ENCODE measurements at places on chromosomes 6 and 20. TPM values are rescaled to one million over a fixed set of nuclear protein-coding genes. Genes with fewer than 3 reads are reported as not detected.

The PACRG gene
- total RNA-seq: 2.3 TPM

The ULBP1 gene
- total RNA-seq: 1.1 TPM

The DOK5 gene
- total RNA-seq: not detected

The MAP7 gene
- 24.0 TPM for total RNA-seq

The SLC22A2 gene
- total RNA-seq: not detected

The FAM209B gene
- not detected for total RNA-seq

DNA sequence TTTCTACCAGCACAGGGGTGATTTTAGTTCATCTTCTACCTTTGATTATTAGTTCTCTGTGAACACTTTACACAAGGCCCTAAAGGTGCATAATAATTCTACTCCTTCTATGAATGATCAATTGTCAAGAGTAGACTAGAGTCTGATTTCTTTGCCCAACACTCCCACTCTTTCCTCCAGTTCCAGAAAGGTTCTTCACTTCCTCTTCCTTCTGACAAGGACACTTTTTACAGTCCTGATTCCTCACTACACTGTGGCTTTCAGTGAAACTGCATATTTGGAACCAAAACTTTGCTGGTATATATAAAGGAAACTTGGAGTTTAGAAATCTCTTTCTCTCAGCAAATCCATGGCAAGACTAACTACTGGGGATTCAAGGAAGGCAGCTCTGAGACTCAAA is 10.6 kb upstream of the RSPO3 start:
- no peak overlapping the region for H3K4me3 ChIP-seq
- H3K4me1 ChIP-seq: no peaks in the 10 kb centered on the region
- no peak for DNase-seq
- no peak overlapping the region for H3K27ac ChIP-seq

DNA sequence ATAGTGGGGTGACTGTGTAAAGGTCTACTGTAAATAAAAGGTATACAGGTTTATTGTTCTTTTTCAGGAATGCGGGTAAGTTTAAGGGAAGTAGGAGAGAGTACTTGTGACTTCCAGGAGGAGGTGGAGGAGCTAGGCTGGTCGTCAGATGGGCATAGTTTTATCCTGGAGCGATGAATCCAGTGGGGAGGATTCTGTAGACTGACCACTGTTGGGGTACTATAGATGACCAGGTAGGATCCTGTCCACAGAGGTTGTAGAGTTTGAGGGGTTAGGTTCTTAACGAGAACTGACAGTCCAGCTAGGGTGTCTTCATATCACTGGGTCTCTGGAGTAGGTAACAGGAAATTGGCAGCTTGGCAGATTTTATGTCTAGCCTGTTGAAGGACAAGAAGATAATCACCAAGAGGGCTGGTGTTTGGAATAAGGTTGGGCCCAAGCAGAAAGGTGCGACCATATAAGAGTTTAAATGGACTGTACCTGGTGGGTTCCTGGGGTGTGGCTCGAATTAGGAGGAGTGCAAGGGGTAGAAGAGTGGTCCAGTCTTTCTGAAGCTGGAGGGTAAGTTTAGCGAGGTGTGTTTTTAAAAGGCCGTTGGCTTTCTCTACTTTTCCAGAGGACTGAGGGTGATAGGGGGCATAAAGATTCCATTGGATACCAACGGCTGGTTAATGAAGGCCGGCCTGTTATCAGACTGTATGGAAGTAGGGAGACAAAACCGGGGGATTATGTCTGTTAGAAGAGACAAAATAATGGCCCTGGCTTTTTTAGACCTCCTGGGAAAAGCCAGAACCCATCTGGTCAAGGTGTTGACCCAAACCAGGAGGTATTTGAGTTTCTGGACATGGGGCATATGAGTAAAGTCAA is 751.3 kb upstream of the ADGRB3 start:
- no peak for DNase-seq
- H3K27me3 ChIP-seq: no peaks in the 10 kb centered on the region
- H3K4me3 ChIP-seq: no peak overlapping the region
- H3K36me3 ChIP-seq: no peaks in the 10 kb centered on the region

DNA sequence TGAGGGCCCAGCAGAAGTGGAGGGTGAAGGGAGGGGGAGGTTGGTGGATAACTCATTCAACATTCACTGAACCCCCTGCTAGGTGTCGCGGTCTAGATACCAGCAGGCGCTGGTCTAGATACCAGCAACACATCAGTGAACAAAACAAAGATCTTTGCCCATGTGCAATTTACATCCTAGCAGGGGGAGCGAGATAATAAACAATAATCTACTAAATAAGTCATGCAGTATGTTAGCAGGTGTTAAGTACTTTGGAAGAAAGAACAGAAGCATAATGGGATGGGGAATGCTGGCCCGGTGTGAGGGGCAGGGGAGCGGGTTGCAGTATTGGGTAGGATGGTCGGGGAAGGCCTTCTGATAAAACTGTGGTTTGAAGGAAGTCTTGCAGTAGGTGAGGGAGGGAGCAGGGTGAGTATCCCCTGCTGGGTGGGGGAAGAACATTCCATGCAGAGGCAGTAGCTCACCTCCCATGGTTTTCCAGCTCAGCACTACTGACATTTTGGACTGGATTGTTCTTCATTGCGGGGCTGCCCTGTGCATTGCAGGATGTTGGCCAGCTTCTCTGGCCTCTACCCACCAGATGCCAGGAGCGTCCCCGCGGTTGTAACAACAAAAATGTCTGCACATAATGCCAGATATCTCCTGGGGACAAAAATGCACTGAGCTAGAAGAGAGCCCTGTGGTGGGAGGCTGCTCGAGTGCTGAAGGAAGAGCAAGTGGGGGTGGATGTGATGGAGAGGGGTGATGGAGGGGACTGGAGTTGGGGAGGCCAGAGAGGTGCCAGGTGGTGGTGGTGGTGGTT is 117.3 kb downstream of the TOX2 start:
- H3K4me1 ChIP-seq: no peaks in the 10 kb centered on the region
- H3K4me3 ChIP-seq: no peak overlapping the region

- H3K4me3 ChIP-seq: no peak overlapping the region
- no peaks in the 10 kb centered on the region for H3K27me3 ChIP-seq
- DNase-seq: no peak
- peaks cover 45% of the 10 kb centered on the region for H3K4me1 ChIP-seq
Measured at GRCh38 chr20:43936805-43937204, 22.2 kb downstream of the TOX2 start.

GRCh38 chr6:14727494-14728395 is 518.1 kb upstream of the JARID2 start:
- H3K27ac ChIP-seq: peak overlapping the region; percentile 83
- H3K4me1 ChIP-seq: peaks cover 10% of the 10 kb centered on the region
- DNase-seq: peak; percentile 68
- H3K4me3 ChIP-seq: no peak overlapping the region
- H3K27me3 ChIP-seq: no peaks in the 10 kb centered on the region

GRCh38 chr6:157951828-157952227 is 29.8 kb upstream of the SYNJ2 start:
- no peaks in the 10 kb centered on the region for H3K4me1 ChIP-seq
- DNase-seq: no peak
- H3K36me3 ChIP-seq: no peaks in the 10 kb centered on the region
- H3K27ac ChIP-seq: no peak overlapping the region
- H3K4me3 ChIP-seq: no peak overlapping the region
- no peaks in the 10 kb centered on the region for H3K27me3 ChIP-seq

GRCh38 chr6:84467296-84467695 is 239.9 kb upstream of the CEP162 start:
- no peaks in the 10 kb centered on the region for H3K36me3 ChIP-seq
- H3K4me3 ChIP-seq: no peak overlapping the region
- H3K27ac ChIP-seq: no peak overlapping the region
- no peaks in the 10 kb centered on the region for H3K4me1 ChIP-seq
- H3K27me3 ChIP-seq: no peaks in the 10 kb centered on the region
- DNase-seq: no peak

DNA sequence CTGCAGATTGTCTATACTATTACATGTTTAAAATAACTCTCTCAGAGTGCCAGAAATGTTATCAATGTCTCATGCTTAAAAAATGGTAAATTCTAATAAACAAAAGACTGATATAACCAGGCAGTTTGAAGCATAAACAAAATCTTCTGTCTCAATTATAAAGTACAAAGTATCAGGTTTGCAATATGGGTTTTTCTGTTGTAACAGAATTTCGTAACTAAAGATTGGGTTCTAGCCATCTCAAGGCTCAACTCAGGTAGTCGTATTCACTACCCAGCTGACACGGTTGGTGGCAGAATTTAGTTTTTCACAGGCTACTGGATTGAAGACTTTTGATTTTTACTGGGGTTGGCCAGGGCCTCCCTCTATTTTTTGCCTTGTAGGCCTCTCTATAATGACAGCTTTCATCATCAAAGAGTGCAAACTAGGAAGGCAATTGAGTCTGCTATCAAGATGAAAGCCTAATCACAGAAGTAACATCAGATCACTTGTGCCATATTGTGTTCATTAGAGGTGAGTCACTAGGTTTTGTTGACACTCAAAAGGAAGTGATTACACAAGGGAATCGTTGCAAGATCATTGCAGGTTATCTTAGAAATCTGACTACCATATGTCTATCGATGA is 3.6 kb downstream of the CYP39A1 start:
- no peak overlapping the region for H3K27ac ChIP-seq
- H3K27me3 ChIP-seq: no peaks in the 10 kb centered on the region
- no peak overlapping the region for H3K4me3 ChIP-seq
- H3K4me1 ChIP-seq: no peaks in the 10 kb centered on the region
- no peaks in the 10 kb centered on the region for H3K36me3 ChIP-seq
- no peak for DNase-seq

DNA sequence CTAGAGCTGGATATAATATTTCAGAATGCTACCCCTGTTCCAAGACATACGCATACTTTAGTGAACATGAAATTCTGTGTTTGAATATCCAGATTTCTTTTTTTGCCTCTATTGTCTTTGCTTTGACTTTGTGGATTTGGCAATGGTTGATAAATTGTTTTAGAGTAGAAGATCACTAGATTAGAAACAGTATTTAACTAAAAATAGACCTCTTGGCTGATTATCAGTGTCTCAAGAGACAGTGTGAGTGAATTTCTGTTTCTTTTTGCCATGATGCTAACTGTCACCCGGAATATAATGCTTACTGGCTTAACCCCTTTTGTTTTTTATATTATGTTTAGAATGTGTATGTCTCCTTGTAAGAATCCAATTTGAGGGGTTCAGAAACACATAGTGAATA is 102.5 kb downstream of the PLCB1 start:
- H3K4me1 ChIP-seq: no peaks in the 10 kb centered on the region
- H3K27me3 ChIP-seq: no peaks in the 10 kb centered on the region
- H3K27ac ChIP-seq: no peak overlapping the region
- no peak overlapping the region for H3K4me3 ChIP-seq

DNA sequence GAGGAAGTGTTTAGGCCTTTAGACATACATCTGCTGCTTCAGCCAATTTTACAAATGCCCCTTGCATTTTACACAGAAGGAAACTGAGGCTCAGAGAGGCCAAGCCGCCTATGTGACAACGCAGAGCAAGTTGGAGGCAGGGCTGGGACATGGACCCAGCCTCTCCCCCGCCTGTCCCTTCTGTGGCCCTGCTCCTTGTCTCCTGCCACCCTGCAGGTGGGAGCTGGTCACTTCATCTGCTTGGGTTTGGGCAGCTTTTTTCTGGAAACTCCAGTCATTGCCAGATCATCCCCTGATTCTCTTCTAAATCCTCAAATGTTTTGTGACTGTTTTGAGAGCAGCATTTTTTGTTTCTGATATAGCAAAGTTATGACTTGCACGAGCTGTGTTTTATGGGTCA is 68.9 kb downstream of the DLGAP4 start:
- no peak overlapping the region for H3K27ac ChIP-seq
- H3K4me1 ChIP-seq: no peaks in the 10 kb centered on the region
- no peak overlapping the region for H3K4me3 ChIP-seq
- no peaks in the 10 kb centered on the region for H3K36me3 ChIP-seq

GRCh38 chr6:5151955-5152401 is 66.8 kb downstream of the PPP1R3G start:
- no peak overlapping the region for H3K27ac ChIP-seq
- H3K4me1 ChIP-seq: no peaks in the 10 kb centered on the region
- DNase-seq: no peak
- no peaks in the 10 kb centered on the region for H3K36me3 ChIP-seq
- no peaks in the 10 kb centered on the region for H3K27me3 ChIP-seq

DNA sequence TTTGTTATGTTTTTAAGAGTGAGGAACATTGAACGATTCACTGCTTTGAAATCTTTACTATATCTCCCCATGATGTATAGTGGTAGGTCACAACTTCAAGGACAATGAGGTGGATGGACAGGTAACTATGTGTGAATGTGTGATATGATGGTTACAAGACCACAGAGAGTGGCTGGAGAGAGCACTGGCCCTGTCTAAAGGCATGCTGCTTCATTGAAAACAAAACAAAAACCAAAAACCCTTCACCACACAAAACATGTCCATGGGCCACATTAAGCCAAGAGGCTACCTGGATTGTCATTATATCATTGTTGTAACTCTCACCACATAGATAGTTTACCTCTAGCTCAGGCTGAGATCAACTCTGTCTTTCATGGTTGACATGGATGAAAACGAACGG is 180.6 kb upstream of the TENT5A start:
- H3K4me1 ChIP-seq: no peaks in the 10 kb centered on the region
- no peak overlapping the region for H3K4me3 ChIP-seq
- H3K36me3 ChIP-seq: no peaks in the 10 kb centered on the region
- no peaks in the 10 kb centered on the region for H3K27me3 ChIP-seq
- DNase-seq: no peak

- H3K4me1 ChIP-seq: no peaks in the 10 kb centered on the region
- no peaks in the 10 kb centered on the region for H3K36me3 ChIP-seq
- no peak overlapping the region for H3K27ac ChIP-seq
- H3K4me3 ChIP-seq: no peak overlapping the region
- no peaks in the 10 kb centered on the region for H3K27me3 ChIP-seq
Measured at GRCh38 chr6:5570641-5571040, 309.3 kb downstream of the FARS2 start.

DNA sequence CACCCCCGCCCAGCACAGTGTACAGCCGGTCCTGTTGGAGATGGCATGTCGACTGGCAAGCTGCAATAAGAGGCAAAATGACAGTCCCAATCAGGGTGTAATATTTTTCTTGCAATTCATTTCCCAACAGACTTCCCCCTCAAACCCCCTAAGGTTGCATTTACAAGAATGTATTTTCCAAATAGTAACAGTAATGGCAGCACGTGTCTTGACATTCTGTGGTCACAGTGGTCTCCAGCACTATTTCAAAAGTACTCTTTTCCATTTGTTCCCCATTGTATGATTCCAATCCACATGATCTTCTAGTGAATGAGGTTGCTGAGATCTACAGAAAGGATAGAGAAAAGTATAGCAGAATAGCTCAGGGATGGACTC is 97.8 kb upstream of the CARMIL1 start:
- H3K36me3 ChIP-seq: no peaks in the 10 kb centered on the region
- H3K27me3 ChIP-seq: no peaks in the 10 kb centered on the region
- DNase-seq: no peak
- H3K4me3 ChIP-seq: no peak overlapping the region

DNA sequence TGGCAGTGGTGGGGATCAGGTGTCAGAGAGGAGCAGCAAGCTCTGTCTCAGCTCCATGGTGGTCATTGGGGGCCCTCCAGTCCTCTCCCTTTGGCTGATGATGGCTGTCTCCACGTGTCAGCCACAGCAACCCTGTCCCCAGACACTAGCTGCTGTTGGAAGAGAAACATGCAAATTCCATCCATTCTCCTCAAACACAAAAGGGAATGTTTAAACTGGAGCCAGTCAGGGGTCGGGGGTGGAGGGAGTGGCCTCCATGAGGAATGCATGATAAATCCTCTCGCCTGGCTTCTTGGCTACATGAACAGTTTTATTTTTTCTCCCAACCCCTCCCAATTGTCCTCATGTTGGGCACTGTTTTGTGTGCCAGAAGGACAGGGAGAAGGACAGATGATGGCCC is 86.4 kb downstream of the EDN3 start:
- no peaks in the 10 kb centered on the region for H3K27me3 ChIP-seq
- no peak for DNase-seq
- H3K36me3 ChIP-seq: no peaks in the 10 kb centered on the region
- H3K4me3 ChIP-seq: no peak overlapping the region
- no peak overlapping the region for H3K27ac ChIP-seq
